GM13977 (cell line): ENCODE measurements at places on chromosomes 5 and 9.

GRCh38 chr5:64149268-64149667 lies 16.4 kb upstream of the RNF180 start:
- no peak for DNase-seq

DNA sequence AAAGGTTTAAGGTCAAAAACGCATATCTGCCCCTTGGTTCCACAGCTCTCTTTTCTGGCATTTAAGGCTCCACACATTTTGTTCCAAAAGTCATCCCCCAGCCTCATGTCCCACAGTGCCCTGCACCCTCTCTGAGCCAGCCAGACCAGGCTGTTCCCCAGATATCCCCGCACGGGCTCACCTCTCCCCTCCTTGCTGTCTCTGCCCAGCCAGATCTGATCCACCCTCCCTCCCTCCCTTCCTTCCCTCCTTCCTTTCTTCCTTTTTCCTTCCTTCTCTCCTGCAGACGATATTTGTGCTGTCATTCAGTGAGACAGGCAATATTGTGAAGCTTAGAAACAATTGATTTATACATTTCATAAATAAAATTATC lies 37.0 kb downstream of the DUSP1 start:
- DNase-seq = no peak

DNA sequence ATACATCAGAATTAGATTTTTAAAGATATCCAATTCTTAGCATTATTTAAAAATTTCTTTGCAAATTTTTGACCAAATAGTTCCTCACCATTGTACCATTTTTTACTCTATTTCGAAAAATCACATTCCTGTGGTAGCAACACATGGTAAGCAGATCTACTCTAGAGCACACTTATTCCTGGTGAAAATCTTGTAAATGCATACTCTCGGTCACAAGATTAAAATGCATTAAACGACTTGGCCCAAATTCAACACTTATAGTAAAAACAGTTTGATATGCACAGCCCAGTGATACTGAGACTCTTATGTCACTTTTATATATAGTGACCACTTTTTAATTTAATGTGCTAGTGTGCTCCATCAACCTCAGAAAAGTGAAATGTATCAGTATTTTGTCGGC lies 208.8 kb upstream of the TARS1 start:
- no peak for DNase-seq

DNA sequence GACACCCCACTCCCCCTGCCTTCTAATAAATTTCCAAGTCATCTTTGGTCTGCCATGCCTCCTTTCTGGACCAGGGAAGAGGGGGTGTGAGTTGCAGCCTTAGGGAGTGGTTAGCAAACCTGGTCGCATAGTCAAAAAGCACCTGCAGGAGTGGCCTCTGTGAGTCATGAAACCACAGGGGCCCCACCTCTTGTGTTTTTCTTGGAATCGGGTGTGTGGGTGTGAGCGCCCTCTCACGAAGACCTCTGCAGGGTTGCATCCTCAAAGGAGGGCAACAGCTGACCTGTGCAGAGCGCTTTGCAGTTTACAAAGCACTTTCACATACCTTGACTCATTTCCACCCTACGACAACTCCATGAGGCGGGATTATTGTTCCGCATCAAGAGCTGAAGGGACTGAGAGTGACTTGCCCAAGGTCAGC lies 36.8 kb upstream of the TEX48 start:
- peak; percentile 39 for DNase-seq

DNA sequence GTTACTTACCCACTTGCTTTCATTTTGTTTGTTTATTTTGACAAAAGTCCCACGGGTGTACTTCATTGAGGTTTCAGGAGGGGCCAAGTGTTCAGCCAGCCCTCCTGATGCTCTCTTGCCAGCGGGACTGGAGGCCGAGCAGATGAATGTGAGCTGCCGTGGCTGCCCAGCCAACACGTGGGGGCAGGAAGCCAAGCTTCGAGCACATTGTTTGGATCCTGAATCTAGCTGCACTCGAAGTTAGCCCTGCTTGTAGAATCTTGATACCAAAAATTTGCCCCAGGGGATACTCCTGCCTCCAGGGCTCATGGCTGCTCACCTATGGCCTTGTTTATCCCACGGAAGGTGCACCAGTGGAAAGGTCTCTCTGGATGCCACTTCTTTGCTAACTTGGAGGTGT lies 49.3 kb downstream of the RASGEF1C start:
- DNase-seq = no peak

DNA sequence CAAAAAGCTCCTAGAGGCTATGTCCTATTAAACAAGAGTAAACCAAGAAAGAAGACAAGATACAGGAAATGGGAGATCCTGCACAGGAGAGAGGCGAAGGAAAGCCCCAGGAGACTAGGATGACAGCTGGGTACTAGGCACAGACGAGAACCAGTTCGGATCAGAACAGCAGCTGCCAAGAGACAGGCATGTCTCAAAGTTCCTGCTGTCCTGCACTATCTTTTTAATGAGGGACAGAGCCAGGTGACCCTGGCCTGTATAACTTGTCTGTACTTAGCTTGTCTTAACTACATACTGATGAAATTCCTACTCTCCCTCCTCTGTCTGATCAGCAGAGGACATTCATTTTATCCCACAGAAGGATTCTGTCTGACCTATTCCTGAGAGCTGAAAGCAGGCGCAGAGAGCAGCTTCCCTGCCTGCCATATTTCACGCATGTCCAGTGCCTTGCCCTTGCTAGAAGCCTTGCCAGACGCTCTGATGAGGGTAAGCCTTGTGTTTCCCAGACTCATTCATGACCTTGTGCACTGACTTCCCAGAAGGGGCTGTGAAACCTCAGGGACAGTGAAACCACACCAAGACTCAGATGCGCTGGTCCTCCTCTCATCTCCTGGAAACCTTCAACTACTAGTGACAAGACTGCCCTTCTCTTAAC lies 24.7 kb downstream of the TSC1 start:
- DNase-seq = no peak

DNA sequence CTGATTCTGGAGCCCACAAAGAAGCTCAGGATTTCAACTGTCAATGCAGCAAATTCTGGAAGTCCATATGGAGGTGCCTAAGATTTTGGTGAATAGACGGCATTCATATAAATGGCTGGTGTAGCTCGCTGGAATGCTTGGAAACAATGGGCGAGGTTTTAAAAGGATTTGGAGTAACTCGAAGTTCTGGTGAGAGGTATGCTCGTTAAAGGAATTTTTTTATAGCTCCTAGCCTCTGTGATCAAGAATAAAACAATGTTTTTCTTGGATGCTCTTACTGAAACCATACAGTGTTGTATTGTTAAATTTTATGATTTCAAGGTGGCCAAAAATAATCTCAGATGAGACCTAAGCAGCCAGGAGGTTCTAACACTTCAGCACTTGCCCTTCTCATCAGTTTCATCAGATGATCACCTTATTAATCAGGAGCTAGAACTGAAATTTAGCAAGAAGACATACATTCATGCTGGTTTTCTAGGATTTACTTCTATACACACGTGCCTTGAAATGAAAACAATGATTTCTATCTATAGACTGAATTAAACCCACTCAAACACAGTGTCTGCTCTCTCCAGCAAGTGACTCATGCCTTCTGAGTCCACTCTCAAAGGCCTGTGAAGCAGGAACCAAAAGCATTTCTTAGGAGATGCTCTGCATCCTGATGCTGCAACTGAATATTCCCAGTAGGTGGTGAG lies 79.2 kb downstream of the OTULIN start:
- DNase-seq = no peak

GRCh38 chr9:22650946-22651345 lies 204.3 kb downstream of the DMRTA1 start:
- no peak for DNase-seq

DNA sequence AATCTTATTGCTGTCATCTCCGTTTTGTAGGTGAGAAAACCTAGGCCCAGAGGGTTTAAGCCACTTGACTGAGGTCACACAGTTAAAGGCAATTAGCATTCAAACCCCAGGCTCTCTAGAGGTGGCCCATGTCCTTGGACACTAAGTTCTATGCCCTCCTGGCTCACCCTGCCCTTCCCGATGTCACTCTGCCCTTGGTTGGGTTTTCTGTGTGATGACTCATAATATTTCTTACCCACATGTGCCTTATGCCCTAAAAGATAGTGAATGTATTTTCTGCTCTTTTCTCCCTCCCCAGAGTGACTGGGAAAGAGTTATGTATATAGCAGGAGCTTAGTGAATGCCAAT lies 174.5 kb upstream of the PITX1 start:
- no peak for DNase-seq

DNA sequence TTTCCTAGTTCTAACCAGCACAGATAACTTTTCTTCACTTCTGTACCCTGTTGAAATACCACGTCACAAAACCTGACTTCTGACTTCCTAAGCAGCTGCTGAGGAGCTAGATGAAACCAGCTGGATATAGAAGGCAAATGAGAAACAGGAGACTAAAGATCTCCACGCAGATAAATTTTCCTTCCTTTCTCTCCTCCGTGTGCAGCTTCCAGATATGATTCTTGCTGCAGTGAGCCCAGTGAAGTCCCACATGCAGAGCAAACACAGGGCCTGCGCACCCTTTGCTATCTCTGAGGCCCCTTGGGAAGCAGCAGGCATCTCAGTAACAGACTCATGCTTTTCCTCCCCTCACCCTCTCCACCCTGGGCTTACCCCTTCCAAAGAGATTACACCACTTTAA lies 1638.3 kb downstream of the MAT2B start:
- no peak for DNase-seq

DNA sequence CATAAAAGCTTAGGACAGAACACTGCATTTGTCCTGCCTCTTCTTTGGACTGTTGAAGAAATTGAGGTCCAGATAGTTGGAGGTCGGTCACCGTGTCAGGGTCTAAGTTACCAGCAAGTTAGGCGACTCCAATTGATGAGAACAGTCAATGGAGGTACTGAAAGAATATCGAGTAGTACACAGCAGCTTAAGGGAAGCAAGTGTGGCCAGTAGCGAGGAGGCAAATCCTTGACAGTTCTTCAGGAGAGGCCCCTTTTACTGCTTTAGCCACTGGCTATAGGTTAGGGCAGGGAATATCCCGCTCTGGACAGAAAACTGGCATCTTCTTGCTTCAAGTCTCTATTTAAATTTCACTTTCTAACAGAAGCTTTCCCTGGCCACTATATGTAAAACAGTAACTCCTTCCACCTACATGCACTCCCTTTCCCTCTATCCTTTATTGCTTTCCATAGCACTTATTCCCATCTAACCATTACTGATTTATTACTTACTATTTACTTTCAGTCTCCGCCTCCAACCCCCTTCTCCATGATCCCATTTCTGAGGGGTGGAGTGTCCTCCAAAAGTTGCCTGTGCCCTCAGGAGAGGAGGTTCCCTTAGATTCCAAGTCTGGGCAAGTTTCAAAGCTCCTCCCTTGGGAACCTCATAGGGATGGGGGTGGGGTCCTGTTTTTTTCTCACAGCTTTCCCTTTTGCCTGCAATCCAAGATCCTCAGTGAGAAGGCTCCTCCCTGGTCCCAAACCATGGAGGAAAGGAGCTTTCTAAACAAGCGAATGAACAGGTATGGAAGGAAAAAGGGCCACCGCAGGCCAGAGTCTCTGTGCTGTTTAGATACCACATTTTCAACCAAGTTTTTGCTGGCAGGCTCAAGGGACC lies 4.1 kb upstream of the PRDM6 start:
- no peak for DNase-seq

GRCh38 chr5:171857489-171857876 lies 71.9 kb downstream of the SMIM23 start:
- no peak for DNase-seq

- no peak for DNase-seq
These were observed 33.0 kb upstream of the NCS1 start for GRCh38 chr9:130139251-130139650.

DNA sequence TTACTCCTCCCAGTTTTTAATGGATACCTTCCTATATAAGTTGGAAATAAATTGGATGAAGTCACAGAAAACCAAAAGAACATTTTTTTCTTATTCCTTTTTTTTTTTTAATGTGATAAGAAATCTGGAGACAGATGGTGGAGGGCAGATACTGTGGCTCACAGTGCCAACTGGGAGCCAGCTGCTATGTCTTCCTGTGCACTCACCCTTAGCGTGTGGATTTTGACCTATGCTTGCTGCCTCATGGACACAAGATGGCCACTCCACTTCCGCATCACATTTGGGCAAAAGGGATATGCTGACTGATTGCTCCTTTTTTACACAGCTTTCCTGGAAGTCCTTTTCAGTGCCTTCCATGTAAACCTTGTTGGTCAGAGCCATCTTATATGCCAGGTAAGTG lies 342.6 kb downstream of the MAN2A1 start:
- no peak for DNase-seq

- DNase-seq = no peak
These were observed 36.3 kb upstream of the LRRC19 start for GRCh38 chr9:27041746-27042145.

GRCh38 chr5:61402244-61402823 lies 70.3 kb downstream of the ZSWIM6 start:
- no peak for DNase-seq

DNA sequence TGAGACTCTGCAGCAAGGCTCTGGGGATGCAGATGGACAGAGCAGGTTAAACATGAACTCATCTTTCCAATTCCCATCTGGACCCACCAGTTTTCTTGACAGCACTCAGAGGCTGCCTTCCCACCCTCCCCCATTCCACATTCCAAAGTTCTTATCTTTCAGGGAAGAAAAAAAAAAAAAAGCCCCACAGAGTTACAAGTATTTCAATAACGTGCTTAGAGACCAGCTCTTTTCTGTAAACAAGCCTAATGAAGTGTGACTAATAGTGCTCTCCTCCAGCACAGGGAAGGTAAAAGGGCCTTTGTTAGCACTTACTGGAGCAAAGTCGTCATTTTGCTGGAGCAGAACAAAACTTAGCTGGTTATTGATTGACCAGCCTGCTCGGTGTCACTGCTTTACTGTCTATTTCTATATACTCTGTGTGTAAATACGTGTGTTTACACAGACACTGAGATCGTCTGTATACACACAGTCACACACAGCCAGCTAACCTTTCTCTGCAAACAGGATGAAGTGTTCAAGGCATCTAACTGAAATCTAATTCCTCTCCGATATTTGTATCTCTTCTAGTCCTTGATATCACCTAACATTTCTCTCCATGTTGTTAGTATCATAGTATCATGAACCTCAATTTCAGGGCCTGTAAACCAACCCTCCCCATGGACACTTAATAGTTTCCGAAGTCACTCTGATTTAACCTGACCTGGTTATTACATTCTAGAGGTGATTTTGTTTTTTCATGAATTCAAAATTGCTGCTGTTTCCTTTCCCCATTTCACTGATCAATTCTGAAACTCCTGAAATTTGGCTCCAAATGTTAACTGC lies 84.9 kb downstream of the ZNF608 start:
- DNase-seq = no peak

- no peak for DNase-seq
These were observed 61.4 kb downstream of the C5orf15 start for GRCh38 chr5:133907075-133907474.
